ENCODE measurements at places on chromosomes 16 and 17. TPM values are rescaled to one million over a fixed set of nuclear protein-coding genes. Genes with fewer than 3 reads are reported as not detected.
A peak's percentile ranks its signal among the peaks of the same experiment; 100 is the strongest.

The TBC1D3K gene
- total RNA-seq: not detected

DNA sequence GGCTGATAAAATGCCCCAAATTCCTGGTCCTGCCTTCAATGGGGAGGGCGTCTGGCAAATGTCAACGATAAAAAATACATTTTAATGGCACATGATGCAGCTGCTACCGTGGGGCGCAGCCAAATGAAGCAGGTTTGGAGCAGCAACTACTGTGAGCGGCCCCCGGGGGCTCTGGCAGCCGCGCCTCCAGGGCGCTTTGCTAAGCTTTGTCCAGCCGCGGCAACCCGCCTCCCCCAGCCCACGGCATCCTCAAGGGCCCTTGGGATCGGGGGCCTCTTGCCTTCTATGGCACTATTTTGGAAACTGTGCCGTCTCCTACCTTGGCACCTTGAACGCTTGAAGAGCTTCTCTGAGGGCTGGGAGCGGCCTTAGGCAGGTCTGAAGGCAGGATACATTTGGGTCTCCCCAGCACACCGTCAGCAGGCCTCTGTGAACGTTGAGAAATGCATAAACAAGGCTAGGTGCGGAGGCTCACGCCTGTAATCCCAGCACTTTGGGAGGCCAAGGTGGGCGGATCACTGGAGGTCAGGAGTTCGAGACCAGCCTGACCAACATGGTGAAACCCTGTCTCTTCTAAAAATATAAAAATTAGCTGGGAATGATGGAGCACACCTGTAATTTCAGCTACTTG lies 25.1 kb downstream of the TBX4 start:
- peak; percentile 67 for DNase-seq

The SCN4A gene
- total RNA-seq: 0.76 TPM

- DNase-seq: peak; percentile 99
Observed at GRCh38 chr17:7241783-7242716, at the start of gene GABARAP. Gene GABARAP (minus strand): TSS chr17:7242449. CDS start chr17:7242330, 119 bp downstream.

- no peak for DNase-seq
Observed at GRCh38 chr17:39671651-39672521, 3.6 kb downstream of the PNMT start.

The NSMCE1 gene
- 52.0 TPM for total RNA-seq

The NR1D1 gene
- total RNA-seq: 20.2 TPM
